ENCODE measurements at places on chromosomes 11 and 22.

DNA sequence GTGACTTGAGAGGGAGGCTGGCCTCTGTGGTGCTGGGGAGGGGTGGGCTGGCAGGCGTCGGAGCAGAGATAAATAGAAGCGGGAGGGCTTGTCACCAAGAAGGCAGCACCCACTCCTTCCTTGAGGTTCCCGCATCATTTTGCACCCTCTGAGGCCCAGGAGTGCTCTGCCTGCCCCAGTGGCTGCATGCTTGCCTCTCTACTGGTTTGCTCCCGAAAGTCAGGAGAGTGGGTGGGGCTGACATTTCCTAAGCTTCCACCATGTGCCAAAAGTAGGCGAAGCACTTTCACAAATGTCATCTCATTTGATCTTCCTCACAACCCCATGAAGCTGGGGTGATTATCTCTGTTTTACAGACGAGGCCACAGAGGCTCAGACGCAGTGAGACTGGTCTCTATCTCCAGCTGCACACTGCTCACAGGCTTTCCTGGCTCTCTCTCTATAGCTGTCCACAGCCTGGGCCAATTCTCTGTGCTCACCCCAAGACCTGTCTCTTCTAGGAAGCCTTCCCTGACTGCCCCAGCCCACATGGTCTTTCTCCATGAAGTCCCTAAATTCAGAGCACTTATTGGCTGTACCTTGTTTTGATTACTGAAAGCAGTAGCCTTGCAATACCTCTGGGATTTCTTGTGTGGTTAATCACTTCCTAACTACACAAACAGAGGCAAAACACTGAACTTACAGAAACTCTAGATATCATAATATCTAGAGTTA lies 2.6 kb upstream of the UCP3 start:
- DNase-seq = peak; percentile 98

GRCh38 chr22:26503758-26504157 lies 8.5 kb downstream of the TFIP11 start:
- no peak for DNase-seq

DNA sequence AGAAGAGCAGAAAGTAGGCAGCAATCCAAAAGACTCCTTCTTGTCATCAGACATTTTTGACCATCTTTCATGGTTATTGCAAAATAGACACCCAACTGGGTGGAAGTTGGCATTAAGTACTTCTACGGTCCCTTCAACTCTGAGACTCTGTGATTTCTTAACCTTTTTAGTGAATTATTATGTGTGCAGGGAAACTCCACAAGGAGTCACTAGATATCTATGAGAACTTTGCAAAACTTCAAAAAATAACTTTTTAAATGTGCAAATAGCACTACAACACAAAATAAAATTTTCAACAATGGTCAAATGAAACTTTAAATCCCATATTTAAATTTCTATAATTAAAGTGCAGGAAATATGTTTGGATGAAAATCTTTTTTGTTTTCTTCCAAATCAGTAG lies 88.7 kb downstream of the SLC17A6 start:
- DNase-seq = no peak

- DNase-seq = no peak
Measured at GRCh38 chr11:110955776-110956175, 243.5 kb upstream of the ARHGAP20 start.

DNA sequence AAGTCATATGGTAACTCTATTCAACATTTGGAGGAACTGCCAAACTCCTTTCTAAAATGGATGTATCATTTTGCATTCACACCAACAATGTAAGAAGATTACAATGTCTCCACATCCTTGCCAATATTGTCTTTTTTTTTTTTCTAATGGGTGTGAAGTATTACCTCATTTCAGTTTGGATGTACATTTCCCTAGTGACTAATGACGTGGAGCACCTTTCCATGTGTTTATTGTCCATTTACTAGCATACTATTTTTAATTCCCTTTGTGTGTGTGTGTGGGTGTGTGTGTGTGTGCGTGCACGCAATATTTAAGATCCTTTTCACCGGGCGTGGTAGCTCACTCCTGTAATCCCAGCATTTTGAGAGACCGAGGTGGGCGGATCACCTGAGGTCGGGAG lies 62.7 kb downstream of the APOL3 start:
- no peak for DNase-seq

GRCh38 chr22:17797721-17798559 lies 23.7 kb upstream of the BID start:
- peak; percentile 68 for DNase-seq

GRCh38 chr22:38298312-38299005 lies 18.8 kb downstream of the CSNK1E start:
- peak; percentile 45 for DNase-seq

DNA sequence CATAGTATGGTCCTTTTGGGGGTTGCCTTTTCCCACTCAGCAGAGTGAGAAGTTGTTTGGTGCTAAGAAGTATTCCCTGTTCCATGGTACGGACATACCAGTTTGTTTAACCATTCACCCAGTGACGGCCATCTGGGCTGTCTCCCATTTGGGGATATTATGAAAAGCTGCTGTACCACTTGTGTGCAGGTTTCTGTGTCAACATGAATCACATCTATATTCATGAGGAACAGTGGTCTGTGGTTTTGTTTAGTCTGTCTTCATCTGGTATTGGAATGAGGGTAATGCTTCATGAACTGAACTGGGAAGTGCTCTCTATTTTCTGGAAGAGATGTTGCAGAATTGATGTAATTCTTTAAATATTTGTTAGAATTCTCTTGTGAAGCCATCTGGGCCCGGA lies 89.5 kb downstream of the TRMU start:
- DNase-seq = no peak

DNA sequence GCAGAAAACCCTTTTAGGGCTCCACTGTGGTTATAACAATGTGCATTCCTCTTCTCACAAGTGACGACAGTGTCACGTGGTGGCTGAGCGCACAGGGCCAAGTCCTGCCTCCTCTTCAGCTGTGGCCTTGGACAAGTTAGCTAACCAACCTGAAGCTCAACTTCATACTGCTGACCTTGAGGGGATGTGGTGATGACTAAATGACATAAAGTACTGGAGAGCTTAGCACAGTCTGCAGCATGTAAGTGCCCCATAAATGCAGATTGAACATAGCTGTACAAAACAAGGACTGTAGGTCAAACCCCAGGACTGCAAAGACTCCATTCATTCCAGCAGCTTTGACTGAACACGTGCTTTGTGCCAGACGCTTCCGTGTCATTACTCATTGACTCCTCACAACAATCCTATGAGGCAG lies 20.1 kb upstream of the MRGPRX2 start:
- no peak for DNase-seq

DNA sequence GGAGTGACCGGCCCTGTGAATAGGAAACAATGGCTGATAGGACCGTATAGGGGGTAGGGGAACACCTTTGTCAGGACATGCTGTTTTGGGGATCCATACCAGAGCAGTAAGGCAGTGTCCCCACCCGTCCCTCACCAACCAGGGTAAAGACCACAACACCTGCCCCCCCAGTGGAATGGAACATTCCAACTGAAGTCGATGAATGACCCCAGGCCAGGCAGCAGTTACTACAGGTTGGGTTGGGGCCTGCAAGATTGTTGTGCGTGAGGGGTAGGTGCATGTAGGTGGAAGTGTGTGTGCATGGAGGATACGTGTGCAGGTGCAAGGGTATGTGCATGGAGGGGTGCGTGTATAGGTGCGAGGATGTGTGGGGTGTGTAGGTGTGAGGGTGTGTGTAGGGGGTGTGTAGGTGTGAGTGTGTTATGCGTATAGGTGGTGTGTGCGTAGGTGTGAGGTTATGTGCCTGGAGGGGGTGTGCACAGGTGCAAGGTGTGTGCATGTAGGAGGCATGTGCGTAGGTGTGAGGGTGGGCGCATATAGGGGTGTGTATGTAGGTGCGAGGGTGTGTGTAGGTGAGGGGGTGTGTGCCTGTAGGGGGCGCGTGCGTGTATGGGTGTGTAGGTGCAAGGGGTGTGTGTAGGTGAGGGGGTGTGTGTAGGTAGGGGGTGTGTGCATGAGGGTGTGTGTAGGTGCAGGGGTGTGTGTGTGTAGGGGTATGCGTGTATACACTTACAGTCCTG lies 32.9 kb downstream of the PISD start:
- no peak for DNase-seq
